CD4-positive, alpha-beta T cell treated with Interleukin-4 for 1 hour (primary cell): ENCODE measurements at places on chromosomes 2 and 18.

DNA sequence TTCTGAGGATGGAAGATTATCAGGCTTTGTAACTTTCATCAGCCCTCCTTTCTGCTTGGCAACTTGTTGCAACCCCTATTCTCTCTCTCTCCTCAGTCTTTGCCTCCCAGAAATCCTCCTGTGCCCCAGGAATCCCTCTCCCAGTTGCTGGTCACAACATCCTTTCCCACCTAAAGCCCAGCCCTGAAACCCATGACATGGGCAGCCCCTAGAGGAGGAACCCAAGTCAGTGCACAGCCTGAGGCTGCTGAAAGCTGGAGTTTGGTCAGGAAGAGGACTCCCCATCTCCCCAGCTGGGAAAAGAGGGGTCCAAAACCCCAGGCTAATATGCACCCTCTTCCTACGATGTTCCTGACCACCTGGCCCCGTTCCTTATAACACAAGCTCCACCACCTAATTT, 29.5 kb downstream of the PKDCC start:
- no peak for DNase-seq

- no peak for DNase-seq
These were observed 144.5 kb downstream of the EXOC6B start for GRCh38 chr2:72681016-72681995.

DNA sequence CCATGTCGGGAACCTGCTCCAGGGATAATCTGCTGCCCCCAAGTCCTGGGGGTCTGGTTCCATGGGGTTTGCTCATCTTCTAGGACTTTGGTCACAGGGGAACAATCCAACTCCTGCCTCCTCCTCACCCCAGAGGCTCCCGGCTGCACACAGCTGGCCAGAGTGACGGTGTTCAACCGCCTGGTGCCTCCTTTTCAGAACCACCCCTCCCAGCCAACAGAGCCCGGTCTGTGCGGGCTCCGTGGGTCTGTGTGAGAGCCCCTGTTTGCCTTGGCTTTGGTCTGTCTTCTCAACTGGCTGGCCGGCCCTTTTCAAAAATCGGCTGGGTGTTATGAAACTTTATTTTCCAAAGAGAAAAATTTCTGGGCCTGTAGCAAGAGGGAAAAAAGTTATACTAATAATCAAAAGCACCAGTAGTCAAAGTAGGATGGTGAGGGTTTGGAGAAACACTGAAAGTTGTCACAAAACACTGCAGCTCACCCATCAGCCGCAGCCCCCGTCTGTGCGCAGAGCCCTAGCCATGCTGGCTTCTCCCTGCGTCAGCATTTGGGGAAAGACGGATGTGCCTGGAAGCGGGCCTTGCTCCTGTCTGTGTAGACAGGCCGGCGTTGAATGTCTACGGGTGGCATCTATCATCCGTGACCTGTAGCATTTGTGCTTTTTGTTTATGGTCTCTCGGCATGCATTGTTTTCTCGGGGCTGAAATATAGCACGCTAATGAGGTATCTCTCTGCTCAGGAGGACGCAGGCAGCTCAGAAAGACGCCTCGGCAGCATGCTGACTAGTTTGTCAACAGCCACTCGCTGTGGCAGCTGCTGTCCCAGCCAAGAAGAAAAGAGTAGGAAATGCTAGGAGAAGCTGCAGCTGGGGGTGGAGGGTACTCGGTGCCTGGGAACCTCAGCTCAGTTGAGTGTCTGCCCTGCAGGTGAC, 138.6 kb downstream of the GLI2 start:
- DNase-seq = no peak

DNA sequence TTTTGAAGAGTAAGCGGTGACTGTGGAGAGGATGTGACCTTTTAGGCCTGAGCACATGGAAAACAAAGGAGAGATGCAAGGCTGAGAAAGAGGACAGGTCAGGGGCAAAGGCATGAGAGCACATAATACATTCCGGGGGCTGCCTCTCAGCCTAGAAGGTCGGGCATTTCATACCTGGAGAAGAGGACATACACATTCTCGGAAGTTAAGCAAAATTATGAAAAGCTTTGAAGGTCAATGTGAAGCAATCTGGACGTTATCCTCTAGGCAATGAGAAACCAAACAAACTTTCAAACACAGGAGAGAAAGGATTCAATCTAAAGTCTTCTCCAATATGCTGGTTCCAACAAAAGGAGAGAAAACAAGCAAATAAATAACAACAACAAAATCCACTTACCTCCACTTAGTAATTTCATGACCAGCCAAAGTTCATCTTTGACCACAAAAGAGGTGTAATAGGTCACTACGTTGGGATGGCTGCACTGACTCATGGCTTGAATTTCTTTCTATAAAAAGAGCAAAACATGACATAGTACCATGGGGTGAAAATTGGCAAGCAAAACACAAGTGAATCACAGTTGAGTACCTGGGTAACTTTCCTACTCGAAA, 80.4 kb downstream of the STK39 start:
- no peak for DNase-seq

GRCh38 chr2:109265953-109266352, 136.9 kb downstream of the SH3RF3 start:
- no peak for DNase-seq

DNA sequence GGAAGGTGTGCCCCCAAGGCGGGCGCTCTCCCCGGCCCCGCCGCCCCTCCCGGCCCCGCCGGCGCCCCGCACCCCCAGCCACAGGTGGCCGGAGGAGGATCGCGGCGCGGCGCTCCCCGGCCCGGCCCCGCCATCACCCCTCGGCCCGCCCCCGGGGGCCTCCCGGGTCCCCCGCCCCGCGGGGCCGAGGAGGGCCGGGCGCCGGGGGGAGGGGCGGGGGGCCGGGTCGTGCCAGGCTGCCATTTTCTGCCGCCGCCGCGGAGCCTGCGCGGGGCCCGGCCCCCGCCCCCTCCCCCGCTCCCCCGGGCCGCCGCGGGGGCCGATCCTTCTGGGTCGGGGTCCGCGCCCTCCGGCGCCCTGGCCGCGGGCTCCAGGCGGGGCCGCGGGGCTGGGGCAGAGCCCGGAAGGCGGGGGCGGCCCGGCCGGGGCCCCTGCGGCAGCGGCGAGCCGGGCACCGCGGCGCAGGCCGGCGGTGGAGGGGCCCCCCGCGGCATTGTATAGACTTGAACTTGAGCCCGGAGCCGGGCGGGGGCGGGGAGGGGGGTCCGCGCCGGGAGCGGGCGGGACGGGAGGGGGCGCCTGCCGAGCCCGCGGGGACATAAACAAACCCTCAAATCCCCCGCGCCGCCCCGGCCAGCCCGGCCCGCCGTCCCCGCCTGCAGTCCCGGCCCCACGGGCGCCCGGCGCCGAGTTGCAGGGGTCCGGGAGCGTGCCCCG, 556 bp downstream of the DNMT3A start:
- DNase-seq = no peak

- DNase-seq = no peak
These were observed 51.8 kb downstream of the LIMS1 start for GRCh38 chr2:108586116-108586515.

DNA sequence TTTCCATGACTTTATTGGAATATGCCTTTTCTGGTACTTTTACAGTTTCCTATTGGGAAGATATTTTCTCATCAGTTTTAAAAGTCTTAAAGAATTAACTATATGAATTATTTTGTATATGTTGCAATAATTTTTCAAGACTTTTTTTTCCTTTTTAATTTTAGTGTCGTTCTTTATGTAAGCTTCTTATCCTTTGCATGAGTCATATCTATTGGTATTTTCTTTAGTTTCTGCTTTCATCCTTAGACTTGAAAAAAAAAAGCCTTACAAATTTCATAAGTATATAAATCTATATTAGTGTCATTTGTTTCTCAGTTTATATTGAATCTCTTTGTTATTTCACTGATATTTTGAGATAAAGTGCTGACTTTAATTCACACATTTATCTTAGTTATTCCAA, 94.9 kb downstream of the DSEL start:
- no peak for DNase-seq

DNA sequence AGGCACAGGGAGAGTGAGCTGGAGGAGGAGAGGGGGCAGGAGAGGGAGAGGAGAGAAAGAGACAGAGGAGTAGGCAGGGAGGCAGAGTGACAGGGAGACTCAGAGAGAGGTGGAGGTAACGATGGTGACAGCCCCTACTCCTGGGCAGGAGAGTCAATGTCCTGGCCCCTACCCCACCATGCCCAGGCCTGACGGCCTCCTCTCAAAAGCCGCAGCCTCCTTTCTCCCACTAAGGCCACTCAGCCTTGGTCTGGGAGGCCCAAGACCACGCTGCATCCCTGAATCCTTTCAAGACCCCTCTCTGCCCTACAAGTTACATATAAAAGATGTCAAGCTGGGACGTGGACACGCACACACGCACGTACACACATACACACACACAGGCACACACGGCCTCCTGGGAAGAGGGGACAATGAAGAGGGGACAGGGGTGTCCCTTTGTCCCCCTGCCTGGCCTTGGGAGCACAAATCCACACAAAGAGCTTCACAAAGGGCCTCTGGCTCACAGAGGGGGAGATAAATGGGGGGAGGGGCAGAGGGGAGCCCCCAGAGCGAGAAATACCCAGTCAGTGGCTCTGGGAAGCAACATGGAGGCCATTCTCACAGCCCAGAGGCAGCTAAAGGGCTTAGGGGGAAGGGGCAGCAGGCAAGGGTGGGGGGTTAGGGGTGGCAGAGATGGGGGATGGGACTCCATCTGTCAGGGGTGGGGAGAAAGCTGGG, 19.5 kb upstream of the TNS1 start:
- DNase-seq = no peak

GRCh38 chr2:199966976-199967375, 11.6 kb downstream of the MAIP1 start:
- no peak for DNase-seq

- no peak for DNase-seq
These were observed 116.5 kb upstream of the DLX2 start for GRCh38 chr2:172219201-172219600.

GRCh38 chr2:32863803-32864202, 83.0 kb upstream of the LTBP1 start:
- DNase-seq = no peak

DNA sequence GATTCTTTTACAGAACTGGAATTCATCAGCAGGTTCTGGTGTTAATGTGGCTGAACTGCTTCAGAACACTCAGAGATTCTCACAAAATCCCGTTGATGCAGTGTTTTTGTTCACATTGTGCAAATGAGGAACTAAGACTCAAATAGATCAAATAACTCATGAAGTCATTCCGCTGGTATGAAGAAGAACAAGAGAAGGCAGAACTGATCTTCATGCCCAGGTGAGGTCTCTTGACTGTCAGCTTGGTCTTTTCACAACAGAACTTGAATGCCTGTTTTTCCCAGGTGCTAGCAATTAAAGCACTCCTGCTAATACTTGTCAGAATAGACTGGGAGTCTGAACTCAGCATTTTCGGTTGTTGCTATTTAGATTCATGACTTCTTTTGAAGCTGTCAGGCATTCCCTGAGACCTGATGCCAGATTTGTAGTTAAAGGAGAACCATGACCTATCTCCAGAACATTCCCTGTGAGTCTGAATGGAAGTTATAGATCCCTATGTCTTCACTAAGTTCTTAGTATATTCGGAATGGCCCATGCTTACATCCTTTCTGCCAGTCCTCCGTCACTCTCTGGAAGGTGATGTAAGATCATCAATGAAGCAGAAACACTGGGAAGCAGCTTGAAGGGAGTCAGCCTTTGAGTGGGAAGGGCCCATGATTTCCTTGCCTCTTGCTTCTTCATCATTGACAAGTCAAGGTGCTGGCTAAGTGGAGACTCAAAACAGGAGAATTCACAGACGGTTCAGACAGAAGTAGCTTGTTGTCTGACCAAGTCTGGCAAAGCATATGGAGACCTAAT, 155.7 kb downstream of the MTCL1 start:
- DNase-seq = no peak

- no peak for DNase-seq
These were observed 131.0 kb upstream of the CXCR4 start for GRCh38 chr2:136248907-136249306.

DNA sequence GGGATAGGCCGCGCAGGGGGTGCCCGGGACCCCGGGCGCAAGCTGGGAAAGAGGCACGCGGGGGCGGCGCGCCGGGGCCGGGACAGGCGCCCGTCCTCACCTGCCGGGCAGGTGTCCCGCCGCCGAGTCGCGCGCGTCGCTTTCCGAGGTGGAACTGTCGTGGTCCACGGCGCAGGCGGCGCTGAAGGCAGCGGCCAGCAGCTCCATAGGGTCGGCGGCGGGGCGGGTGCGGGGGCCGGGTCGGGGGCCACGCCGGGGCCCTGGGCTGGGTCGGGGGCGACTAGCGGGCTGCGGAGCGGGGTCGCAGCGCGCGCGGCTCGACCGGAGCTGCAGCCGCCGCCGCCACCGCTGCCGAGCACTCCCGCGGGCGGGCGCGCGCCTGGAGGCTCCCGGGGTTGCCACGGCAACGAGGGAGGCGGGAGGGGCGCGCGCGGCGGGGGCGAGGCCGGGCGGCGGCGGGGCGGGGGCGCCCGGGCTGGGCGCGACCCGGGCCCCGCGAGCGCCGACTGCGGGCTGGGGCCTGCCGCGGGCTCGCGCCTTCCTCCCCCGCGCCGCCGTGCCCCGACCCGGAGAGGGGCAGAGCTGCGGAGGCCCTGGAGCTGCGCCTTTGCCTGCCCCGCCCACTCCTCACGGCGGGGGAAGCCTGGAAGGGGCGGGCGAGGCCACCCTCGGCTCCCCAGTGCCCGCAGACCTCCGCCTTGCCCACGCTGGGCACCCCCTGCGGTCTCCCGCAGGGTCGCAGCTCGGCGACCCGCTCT, 57.9 kb downstream of the SNORC start:
- DNase-seq = no peak

GRCh38 chr18:79814373-79814772, 16.6 kb downstream of the KCNG2 start:
- no peak for DNase-seq

DNA sequence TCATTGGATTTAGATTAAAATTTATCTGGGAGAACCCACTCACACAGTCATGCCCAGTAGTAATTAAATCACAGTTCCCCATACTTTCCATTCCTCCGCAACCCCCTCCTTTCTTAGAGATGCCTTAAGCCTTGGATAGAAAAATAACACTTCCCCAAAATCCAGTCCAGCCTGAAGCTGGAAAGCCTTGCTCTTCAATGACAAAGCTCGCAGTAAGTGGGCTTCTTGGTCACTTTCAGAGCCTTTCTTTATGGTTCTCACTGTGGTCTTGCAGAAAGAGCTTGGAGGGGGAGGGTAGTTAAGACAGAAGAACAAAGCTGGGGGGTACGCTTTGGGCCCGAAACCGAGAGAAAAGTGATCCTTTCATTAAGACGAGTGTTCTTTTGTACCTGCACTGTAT, 802.1 kb upstream of the POU3F3 start:
- DNase-seq = no peak

- DNase-seq = no peak
These were observed 19.8 kb upstream of the MARCHF4 start for GRCh38 chr2:216392018-216392562.

DNA sequence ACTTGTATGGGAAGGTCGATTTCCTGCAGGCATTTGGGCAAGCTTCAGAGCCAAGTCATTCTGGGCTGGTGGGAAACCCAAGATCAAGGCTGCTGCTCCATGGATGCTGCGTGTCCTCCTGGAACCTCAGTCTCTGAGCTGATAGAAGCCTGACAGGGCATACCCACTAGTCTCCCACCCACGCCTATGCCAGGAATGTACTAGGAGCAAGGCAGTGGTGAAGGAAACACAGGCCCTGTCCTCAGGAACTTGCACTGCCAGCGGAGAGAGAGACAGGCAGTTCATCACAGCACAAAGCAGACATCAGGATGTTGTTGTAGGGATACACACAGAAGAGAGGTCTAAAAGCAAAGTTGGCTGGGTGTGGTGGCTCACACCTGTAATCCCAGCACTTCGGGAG, 84.2 kb downstream of the PLB1 start:
- no peak for DNase-seq

- DNase-seq = no peak
These were observed 417.7 kb upstream of the SLC14A2 start for GRCh38 chr18:45197526-45197970.
